ENCODE measurements at places on chromosomes 7 and 10.

- no peak for DNase-seq
These were observed 8.2 kb downstream of the BMS1 start for GRCh38 chr10:42790835-42791234.

DNA sequence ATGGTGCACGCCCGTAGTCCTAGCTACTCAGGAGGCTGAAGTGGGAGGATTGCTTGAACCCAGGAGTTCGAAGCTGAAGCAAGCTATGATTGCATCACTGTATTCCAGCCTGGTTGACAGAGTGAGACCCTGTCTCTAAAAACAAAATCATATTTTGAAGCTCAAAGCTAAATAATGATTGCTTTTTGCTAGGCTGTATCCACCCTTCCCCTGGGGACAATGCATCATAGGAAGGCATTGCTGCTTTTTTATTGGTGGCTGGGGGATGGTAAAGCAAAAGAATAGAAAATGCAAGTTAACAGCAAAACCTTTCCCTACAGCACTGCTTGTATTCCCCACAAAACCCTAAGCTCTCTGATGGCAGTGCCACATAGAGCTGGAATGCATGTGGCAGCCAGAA lies 107.5 kb upstream of the WAC start:
- DNase-seq, result no peak

GRCh38 chr7:141700848-141701371 lies 1.1 kb downstream of the DENND11 start:
- DNase-seq, result no peak

- DNase-seq, result no peak
These were observed 1.3 kb downstream of the CNNM2 start for GRCh38 chr10:102919246-102919959.

DNA sequence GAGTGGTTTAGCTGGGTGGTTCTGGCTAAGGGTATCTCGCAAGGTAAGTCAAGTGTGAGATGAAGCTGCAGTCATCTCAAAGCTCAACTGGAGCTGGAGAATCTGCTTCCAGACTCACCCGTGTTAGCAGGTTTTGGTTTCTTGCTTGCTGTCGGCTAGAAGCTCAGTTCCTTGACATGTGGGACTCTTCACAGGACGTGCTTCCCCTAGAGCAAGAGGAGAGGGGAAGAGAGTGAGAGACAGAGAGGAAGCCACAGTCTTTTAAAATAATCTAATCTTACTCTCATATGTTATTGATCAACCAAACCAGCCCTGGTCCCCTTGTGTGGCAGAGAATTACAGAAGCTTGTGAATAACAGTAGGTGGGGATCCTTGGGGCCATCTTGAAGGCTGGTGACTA lies 199.5 kb downstream of the REEP3 start:
- no peak for DNase-seq

DNA sequence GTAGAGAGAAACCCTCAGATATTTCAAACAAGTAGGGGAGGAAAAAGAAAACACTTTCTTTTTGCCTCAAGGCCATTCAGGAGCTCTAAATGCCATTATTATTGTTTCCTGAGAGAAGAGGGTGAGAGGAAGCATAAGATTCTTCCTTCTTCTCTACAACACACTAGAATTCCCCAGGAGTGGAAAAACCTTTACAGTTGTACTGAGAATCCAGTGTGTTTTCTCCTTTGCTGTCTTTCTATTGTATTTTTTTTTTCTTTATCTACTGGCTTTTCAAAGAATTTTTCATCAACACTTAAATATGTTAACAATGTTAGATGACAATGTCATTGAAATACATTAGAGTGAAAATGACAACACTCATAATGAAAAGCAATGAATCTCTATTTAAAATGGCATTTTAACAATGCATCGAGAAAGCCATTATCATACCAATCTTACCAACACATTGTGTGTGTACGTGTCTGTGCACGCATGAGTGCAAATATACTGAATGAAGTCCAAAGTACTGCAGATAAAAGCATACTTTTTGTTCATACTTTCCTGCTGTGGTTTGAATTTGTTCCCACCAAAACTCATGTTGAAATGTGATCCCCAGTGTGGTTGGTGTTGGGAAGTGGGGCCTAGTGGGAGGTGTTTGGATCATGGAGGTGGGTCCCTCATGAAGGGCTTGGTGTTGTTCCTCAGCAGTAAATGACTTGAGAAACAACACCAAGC lies 24.2 kb upstream of the MACC1 start:
- DNase-seq, result no peak

DNA sequence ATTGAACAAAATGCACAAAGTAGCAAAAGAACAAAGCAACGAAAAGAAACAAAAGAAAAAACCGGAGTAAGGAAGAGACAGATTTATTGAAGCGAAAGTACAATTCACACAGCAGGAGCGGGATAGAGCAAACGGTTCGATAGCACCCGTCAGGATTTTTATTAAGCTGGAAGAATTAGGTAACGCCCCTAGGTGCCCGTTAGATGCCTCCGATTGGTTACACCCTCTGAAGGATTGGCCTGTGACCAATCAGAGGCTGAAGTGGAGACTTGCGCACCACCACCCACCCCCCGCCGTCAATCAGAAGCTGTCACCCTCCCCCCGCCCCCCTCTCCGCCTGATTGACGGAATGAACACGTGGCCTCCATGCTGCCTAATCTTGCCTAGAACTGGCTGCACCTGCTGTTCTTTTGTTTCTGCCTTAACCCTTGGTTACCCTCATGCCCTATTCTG lies 16.8 kb downstream of the OCM2 start:
- no peak for DNase-seq

GRCh38 chr10:47301833-47302232 lies 1.8 kb downstream of the GDF10 start:
- no peak for DNase-seq

DNA sequence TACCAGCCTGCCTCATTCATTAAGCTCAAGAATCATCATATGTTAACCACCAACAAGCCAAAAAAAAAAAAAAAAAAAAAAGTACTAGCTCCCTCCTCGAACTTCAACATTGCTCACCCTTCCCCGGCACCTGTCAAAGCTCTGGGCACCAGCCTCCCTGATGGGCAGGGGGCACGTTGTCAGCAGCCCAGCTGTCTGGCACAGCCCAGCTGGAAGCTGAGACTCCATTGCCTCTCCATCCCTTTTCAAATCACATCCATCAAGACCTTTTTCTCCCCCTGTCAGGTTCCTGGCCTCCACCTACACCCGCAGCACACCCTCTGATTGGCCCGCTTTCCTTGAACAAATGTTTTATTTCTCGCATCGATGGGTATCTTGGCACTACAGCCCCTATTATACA lies 913.3 kb upstream of the AUTS2 start:
- DNase-seq, result no peak

DNA sequence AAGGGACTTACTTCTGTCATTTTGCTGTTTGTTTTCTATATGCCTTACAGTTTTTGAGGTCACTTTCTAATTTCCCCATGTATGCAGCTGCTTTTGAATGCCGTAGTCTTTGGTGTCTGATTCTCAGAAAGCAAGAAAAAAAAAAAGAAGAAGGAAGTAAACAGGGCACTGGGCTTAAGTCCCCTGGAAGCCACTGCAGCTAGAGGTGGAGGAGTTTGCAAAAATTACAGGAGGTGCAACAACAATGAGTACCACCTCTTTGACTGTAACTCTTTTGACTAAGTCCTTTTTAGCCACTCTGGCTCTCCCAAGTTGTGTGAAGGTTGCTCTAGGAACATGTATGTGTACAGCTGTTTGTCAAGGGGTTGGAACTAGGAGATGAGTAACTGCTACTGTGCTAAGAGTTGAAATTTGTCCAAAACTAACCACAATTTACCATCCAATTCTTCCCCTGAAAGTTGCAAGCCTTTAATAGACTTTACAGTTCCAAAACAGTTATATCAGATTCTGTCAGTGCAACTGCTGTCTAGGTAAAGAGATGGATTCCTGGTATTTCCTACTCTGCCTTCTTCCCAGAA lies 588.0 kb upstream of the LRRN3 start:
- no peak for DNase-seq

- no peak for DNase-seq
These were observed 422.3 kb downstream of the GFRA1 start for GRCh38 chr10:115850666-115851065.

- DNase-seq, result no peak
These were observed 843 bp upstream of the GATA3 start for GRCh38 chr10:8053446-8054243.

DNA sequence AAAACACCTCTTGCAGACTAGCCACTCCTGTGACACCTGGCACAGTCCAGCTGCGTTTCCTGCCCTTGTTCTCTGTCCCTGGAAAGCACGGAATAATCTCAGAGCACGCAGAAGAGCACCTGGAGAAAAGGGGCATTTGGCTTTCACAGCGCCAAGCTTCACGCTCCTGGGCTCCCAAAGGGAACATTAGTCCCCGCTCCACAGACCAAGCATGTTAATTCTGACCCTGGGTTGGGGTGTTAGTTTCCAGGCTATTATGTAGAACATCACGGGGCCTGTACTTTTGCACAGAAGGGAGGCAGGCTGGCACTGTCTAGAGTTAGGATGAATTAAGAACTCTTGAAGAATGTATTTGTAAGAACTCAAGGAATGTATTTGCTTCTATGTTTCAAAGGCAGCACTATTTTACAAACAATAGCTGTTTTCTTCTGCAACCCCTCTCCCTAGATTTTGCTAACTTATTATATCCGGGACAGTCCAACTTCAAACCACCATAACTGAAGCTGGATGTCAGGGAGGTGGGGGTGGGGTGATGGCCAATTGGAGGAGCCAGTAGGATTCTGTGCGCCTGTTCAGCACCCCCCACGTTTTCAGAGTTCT lies 62.2 kb upstream of the TRIM8 start:
- DNase-seq, result no peak

DNA sequence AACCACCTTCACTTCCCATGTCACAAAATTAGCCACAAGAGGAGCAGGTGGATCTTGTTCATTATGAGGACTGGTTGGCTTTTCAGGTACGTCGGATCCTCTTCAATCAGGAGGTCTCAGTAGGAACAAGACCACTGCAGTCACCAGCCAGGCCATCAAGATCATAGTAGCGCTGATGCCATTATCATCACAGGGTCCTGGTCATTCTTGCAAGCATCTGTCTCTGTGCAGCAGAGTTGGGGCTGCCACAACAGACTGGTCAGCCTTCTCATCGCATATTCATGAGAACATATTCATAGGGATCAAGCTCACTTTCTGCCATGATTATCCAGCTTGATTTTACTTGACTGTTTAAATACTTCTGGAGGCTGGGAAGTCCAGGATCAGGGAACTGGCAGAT lies 67.1 kb downstream of the ADCYAP1R1 start:
- no peak for DNase-seq

All from cortex of kidney (tissue), 1 donor.